SK-N-DZ (cell line): ENCODE measurements at places on chromosomes 1 and 21.

GRCh38 chr1:235129774-235130570 lies 1.3 kb upstream of the TOMM20 start:
- DNase-seq = no peak

DNA sequence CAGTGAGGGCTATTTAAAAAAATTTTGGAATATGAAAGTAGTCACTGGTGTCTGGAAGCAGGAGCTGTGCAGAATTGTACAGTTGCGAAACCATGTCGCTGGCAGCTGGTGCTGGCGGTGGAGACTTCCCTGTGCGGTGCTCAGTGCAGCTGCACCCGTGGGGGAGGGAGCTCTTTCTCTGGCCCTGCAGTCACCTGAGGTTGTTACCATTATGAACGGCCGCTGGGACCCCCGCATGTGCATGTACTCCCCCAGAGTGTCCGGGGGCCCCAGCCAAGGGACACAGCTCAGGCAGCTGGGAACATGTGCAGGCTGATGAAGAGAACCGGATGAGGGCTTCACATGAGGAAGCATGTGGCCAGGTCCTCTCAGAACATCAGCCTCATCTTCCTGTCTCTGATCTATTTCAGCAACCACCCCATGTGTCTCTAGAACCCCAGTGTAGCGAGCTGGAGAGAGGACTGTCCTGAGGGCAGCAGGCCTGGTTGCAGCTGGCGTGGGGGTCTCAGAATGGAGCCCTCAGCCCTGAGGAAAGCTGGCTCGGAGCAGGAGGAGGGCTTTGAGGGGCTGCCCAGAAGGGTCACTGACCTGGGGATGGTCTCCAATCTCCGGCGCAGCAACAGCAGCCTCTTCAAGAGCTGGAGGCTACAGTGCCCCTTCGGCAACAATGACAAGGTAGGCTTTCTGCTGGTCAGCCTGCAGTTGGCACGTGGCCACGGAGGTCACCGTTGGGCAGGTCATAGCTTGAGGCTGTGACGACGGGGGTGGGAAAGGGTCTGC lies at the start of gene TRPM2:
TSS of gene TRPM2 (plus strand) at position 431 of the 780 bp plus-strand sequence. CDS start at position 511, 80 bp downstream.
- no peak for DNase-seq

- no peak for DNase-seq
These were observed 21.1 kb upstream of the PPP1R15B start for GRCh38 chr1:204432708-204433107.

DNA sequence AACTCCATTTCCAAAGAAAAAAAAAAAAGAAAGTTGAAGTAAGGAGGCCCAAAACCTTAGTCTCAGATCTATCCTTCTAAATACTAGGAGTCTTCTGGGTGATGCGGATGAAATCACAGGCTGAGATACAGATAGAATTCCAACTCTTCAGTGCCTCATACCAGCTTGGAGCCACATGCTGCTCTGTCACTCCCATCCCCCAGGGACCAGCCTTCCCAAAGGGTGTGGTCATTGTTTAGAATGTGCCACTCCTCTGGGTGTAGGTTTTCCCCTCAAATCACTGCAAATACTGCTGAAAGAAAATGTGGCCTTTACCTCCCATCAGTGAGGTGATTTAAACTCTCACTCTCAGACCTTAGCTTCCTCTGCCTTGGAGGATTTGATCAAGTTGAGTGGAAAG lies 112.9 kb downstream of the CDC7 start:
- DNase-seq = no peak

DNA sequence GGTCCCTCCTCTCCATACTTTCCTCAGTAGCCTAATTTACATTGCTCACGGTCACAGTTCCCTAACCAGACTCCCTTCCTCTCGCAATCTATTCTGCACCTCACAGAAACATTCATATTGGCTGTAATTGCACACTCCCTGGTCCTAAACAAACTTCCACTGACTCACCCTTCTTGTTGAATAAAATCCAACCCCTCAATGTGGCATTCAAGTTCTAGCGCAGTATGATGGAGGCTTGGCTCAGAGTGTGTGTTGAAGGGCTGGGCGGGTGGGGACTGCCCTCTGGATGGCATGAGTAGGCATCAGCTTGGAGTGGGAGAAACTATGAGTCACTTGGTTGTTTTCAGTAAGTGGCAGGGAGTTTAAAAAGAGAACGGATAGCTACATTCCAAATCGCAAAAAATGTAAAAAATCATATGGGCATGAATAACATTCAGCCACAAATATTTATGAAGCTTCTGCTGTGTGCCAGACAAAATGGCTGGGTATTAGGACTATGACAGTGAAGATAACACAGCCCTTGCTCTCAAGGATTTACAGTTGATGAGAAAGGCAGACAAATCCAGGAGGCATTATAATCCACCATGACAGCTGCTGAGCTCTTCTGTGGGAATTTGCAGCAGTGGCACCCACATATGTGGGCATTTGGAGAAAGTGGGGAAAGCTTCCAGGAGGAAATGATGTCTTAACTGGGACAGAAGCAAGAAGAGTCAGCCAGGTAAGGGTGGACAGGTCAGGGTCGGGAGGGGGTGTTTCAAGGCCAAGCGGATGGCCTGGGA lies 42.2 kb upstream of the LYST start:
- no peak for DNase-seq

- peak; percentile 70 for DNase-seq
These were observed 72.9 kb downstream of the RPS6KA1 start for GRCh38 chr1:26602378-26602959.

DNA sequence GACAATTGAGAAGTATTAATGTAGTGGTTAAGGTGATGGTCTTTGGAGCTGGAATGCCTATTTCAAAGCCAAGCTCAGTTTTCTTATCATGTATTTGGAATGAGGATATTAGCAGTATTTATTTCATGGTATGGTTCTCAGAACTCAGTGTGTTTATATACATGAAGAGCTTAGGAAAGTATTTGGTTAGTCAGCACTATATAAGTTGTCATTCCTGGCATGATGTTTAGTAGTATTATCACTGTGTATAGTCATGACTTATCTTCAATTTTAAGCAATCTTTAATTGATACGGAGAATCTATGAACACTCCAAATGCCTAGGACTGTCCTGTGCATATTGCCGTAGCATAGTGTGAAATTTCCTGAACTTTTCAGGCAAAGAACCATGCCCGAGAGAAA lies 501.9 kb upstream of the USP24 start:
- DNase-seq = no peak

DNA sequence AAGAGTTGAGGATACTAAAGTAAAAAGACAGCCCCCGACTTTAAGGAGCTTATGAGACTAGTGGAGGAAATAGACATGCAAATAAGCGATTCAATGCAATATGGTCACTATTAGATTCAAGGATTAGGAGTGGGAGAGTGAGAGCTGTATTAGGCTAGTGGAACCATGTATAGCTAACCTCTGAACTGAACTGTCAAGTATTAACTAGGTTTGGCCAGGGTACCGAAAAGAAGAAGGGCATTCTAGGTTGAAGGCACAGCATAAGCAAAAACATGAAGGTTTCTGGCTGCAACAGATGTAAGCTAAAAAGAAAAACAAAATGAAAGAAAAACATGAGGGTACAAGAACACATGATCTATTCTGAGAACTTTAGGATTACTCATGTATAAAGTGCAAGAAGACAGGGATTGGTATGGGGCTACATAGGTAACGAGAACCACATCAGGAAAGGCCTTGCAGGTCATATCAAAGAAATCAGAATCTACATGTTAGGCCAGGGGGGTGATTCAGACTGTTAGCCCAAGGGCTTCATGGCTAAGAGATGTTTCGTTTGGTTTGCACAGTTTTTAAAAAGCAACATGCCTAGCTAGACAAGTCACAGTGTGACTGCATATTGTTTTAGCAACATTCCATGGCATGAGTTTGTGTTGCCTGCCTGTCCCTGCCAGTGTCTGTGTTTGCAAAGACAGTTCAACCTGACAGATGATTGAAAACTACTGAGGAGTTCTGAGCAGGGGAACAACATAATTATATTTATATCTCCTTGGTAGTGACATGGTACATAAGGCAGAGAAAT lies 54.4 kb upstream of the HAO2 start:
- no peak for DNase-seq

DNA sequence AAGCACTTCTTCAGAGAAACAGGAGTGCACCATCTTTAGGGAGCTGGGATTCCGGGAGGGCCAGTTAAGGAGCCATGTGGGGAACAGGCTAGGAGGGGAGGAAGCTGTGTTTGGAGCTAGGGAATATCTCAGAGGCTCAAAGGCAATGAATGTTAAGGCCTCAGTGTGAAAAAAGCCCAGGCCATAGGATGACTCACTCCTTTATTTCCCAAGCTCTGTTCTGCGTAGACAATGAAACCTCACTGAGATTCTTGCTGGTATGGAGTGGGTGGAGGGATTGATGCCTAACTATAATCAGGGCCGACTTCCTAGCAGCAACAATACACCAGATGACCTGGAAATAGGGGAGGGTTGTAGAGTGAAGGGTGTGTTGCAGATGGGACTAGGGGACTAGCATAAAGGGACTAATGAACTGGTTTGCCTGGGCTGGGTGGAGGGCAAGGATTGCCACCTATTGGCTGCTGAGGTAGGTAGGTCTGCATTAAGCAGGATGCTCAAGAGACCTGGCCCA lies 2.1 kb downstream of the GNAT2 start:
- no peak for DNase-seq

GRCh38 chr1:60573121-60573520 lies 499.6 kb upstream of the C1orf87 start:
- DNase-seq = no peak

DNA sequence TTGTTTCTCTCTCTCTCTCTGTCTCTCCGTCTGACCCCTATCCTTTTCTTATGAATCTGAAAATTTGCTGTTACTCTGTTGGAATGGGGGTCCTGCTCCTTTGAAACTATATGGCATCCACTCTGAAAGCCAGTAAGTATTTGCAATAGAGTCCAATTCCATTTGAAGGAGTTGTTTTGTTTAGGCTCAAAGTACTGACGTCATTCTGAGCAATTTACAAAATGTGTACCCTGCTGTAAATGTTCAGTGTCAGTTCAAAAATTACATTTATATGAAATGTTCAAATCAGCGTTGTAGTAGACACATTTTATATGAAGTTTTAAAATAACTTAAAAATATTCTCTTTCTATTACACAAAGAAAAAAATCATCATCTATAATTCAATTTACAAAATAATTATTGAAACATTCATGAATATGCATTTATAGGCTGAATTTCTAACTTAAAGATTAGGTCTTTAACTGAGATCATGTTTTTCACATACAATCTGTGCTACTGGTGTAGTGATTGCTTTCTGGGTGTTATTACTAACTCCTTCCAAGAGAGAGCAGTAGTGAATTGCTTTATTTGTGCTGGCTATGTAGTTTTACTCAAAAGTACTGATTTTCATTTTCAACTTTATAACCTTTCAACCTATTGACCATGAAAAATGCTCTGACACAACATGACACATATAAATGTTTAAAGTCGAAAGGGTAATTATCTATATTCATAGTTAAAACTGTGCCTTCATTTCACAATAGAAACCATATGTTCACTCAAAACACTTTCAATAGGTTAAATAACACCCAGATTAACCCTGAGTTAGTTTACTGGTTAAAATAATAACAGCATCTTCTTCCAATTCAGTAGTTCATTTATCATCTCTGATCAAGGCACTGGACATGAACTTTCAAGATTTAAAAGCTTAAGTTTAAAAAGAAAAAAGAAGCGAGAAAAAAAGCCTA lies 253.1 kb upstream of the ADGRL4 start:
- DNase-seq = peak; percentile 6

- no peak for DNase-seq
These were observed 74.0 kb upstream of the KCNE2 start for GRCh38 chr21:34289856-34290255.

- DNase-seq = no peak
These were observed 42.5 kb upstream of the MTF1 start for GRCh38 chr1:37901893-37902225.

DNA sequence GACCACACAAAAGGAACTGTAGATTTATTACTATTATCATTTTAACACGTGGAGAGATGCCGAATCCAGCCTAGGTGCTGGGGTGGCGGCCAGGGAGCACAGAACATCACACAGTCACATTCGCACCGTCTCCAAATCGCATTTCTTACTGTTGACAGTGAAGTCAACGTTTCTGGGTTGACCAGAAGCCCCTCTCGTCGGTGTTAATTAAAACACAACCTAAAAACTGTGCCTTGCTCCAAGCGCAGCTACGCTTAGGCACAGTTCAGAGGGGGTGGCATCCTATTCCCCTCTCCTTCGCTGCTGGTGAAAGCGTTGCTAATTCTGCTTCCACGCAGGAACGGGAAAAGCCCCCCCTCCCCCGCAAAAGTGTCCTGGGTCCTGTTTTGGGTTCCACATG lies 4.1 kb downstream of the RIPK4 start:
- no peak for DNase-seq

DNA sequence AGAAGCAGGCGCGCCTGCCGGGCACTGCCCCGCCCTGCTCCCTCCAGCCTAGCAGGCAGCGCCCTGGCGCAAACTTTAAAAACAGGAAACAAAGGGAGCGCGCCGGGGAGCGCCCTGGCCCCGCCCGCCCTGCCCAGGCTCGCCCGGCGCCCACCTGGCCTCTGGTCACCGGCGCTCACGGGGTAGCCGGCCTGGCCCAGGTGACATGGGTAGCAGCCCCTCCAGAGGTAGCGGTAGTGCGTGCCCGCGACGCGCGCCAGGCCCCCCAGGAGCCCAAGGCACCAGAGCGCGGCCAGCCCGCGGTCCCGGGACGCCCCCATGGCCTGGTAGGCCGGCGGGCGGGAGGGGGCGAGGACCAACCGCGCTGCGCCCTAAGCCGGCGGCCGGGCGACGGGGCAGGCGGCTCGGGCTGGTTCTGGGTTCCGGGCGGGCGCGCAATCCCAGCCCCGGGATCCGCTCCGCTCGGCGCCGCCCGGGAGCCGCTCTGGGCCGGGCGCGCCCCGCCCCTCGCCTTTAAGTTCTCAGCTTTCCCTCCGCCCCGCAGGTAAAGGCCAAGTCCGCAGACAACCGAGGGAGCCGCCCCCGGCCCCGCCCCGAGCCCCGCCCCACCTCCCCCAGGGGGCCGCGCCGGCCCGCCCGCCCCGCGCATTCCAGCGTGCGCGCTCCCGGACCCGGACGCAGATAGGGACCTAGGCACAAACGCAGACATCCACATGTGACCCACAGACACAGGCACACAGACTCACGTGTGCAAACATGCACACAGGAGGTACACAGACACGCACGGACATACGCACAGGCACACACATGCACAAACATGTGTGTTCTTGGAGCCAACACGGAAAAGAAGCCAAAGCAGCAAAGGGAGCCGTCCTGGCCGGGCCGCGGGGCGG lies 76.7 kb downstream of the ARHGEF16 start:
- no peak for DNase-seq

DNA sequence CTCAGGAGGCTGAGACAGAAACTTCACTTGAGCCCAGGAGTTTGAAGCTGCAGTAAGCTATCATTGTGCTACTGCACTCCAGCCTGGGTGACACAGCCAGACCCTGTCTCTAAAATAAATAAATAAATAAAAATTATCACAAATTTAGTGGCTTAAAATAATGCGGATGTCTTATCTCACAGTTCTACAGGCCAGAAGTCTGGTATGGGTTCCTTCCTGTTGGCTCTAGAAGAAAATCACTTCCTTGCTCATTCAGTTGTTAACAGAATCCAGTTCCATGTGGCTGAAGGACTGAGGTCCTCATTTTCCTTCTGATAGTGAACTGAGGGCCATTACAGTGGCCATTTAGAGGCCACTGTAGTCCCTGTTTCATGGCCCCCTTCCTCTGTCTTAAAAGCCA lies 94.6 kb upstream of the S1PR1 start:
- no peak for DNase-seq

GRCh38 chr1:162950187-162950586 lies 89.2 kb upstream of the CCDC190 start:
- DNase-seq = no peak

- DNase-seq = no peak
These were observed 17.9 kb downstream of the CSRP1 start for GRCh38 chr1:201488830-201489589.

GRCh38 chr1:31926252-31926651 lies 11.9 kb downstream of the PTP4A2 start:
- DNase-seq = no peak
